GM19239 (cell line): ENCODE measurements at places on chromosomes 3 and 15.

DNA sequence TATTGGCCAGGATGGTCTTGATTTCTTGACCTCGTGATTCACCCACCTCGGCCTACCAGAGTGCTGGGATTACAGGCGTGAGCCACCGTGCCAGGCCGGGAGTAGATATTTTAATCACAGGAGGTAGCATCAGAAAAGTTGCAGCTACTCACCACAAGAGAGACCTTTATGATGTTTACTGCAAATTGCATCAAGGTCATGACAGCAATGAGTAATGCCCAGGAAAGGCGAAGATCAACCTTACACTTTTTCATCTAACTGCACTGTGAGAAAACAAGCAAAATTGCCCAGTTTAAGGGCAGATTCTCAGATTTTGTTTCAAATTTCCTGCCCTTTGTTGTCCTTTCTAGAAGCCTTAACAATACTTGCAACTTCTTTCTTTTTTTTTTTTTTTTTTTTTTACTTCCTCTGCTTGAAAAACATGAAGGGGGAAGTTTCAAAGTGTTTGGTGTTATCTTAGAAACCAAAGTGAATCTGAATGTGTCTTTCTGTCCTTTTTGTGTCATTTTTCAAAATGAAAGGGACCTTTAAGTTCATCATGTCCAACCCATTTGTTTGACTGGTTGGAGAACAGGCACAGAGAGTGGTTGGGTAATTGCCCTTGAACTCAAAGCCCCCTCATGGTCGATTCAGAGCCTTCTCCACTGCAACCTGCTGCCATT is 25.0 kb downstream of the TGFBR2 start:
- DNase-seq = no peak

GRCh38 chr15:69478259-69478781 is 25.7 kb downstream of the RPLP1 start:
- DNase-seq = peak; percentile 46

DNA sequence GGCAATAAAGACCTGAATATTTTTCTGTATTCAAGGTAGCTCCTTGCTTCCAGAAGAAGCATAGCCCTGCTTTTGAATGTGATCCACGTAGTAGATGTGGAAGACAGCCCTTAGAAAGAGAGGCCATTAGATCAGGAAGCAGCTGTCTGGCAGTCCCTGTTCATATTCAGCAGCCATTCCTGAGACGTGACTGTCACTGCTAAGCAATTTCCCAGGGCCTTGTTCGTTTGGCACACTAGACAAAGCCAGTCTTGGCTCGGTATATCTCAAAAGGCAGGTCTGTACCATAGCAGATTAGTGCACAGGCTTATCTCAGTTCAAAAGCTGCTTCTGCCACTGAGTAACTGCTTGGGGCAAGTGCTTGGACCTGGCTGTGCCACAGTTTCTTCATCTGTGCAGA is 287.8 kb upstream of the MCTP2 start:
- DNase-seq = no peak

- no peak for DNase-seq
Measured at GRCh38 chr3:43426388-43426787, 140.0 kb downstream of the SNRK start.

GRCh38 chr3:69240651-69241568 is 118.5 kb upstream of the LMOD3 start:
- DNase-seq = no peak

DNA sequence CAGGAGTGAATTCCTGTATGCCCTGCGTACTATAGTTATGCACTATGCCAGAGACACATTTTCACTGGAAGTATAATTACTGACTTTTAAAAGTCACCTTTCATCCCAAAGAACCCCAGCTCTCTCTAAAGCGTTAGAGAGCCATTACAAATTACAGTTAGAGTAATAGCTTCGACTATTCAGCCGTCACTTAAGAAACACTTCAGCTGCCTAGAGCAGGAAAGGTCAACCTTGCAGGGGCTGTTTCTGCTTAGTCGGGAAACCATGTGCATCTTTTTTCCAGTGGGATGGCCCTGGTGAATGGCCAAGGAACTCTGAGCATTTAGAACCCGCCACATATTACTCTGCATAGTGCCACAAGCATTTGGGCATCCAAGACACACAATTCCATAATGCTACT is 235.9 kb downstream of the ARRDC4 start:
- DNase-seq = no peak

DNA sequence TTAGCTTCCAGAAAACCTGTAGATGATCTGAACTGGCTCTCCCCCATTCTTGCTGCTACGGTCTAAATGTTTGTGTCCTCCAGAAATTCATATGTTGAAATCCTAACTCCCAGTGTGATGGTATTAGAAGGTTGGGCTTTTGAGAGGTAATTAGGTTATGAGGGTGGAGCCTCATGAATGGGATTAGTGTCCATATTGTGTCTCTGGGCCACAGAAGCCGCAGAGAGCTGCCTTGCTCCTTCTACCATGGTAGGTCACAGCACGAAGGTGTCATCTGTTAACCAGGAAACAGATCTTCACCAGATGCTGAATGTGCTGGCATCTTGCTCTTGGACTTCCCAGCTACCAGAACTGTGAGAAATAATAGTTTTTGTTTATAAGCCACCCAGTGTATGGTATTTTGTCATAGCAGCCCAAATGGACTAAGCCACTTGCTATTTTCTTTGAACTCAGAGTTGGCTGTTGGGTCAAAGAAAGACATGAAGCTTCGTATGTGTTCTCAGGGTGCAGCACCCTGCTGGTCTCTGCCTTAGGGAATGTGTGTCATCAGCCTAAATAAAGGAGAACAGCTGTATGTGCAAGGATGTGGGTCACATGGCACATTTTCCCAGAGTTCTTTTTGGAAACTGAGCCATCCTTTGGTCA is 317.5 kb upstream of the SLCO3A1 start:
- DNase-seq = no peak

DNA sequence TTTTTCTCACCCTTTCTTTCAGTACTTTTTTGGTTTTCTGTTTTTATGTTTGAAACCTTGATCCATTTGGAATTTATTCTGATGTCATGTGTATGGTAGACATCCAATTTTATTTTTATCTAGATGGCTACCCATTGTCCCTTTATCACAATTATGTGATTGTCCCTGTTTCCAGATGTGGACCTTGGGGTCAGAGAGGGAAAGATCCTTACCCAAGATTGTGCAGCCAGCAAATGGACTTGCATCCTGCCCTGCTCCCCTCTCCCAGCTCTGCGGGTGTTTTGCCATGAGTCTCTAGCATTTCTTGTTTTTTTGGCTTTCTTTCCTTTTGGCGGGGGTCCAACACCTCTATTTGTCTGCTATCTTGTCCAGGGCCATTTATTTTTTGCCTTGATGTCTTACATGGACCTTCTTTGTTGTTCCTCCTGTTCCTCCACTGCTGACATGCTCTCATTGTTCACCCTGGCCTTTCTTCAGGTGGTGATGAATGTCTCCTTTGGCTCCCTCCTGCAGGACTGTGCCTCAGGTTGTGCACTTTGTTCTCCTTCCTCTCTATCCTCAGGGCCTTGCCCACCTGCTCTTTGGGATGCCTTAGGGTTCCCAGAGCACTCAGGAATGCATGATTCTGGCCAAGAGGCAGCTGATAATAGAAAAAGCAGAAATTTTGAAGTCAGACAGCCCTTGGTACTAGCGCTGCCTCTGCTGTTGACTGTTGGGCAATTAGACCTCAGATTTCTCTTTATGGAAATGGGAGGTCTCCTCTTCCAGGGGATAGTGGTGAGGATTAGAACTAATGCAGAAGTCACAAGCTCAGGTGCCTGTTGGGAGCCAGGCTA is 84.3 kb downstream of the EEFSEC start:
- no peak for DNase-seq

DNA sequence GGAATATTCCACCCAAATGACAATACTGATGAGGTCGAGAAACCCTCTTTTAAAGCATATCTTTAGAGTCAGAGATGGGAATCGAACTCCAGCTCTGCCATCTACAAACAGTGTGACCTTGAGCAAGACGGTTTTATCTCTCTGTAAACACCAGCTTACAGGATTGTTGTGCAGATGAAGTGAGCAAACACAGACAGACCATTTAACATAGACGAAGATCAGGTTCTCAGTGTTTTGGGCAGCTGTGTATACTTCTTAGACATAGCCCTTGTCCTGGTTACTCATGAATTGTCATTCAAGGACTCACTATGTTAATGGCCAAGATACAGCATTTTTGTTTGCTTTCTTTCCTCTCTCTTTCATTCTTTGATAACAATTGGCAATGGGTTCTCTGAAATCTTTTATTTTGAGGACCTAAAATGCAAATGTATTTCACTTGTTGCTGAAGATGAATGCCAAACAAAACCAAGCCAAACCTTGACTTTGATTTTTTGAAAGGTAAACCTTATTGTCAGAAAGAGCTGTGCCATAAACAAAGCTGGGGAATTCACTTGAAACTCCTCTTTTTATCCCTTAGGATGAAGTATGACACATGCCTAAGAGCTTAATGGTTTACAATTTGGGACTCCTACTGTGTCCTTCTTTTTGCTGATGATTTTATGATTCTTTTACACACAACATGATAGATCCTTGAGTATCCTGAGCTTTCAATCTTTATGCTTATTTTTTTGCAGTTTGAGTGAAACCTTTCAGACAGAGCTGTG is 250.0 kb upstream of the PDZRN3 start:
- DNase-seq = no peak
